ENCODE measurements at places on chromosomes 12 and 14. TPM values are rescaled to one million over a fixed set of nuclear protein-coding genes. Genes with fewer than 3 reads are reported as not detected.

Gene OTOGL
- total RNA-seq: 0.41 TPM

Gene NPFF
- total RNA-seq: not detected

Gene PTGER2
- 0.21 TPM for total RNA-seq

Gene HAL
- total RNA-seq: 0.51 TPM

Gene LRRC10
- not detected for total RNA-seq

Gene CEBPE
- not detected for total RNA-seq

Gene SCARB1
- total RNA-seq: 16.2 TPM

Gene MLF2
- 103 TPM for total RNA-seq

Gene ZDHHC22
- 0.41 TPM for total RNA-seq

Gene CRIP2
- 202 TPM for total RNA-seq

Gene INHBC
- total RNA-seq: not detected

Gene CLEC1A
- total RNA-seq: 2.7 TPM

Gene ALX1
- total RNA-seq: 2.7 TPM

Gene SMIM41
- total RNA-seq: 0.82 TPM

Gene ESRRB
- total RNA-seq: 8.0 TPM

Gene GLIPR1L1
- not detected for total RNA-seq

Gene CHMP4A
- 47.6 TPM for total RNA-seq

Gene RHOJ
- 27.2 TPM for total RNA-seq

Gene NTN4
- total RNA-seq: 47.9 TPM

Gene SLC25A21
- total RNA-seq: 1.3 TPM

Gene DCN
- 470 TPM for total RNA-seq

Gene BAG5
- total RNA-seq: 34.9 TPM

Gene VDR
- 1.2 TPM for total RNA-seq

Gene SRRM4
- total RNA-seq: 0.31 TPM

Gene CLEC14A
- total RNA-seq: 42.2 TPM

Gene TPH2
- 0.10 TPM for total RNA-seq

Gene TAS2R20
- total RNA-seq: 8.2 TPM

Gene PMCH
- total RNA-seq: not detected

Gene GALNT8
- total RNA-seq: 2.1 TPM

Gene GOLGA3
- 91.2 TPM for total RNA-seq

Gene DPY19L2
- total RNA-seq: 19.1 TPM

Gene PCED1B
- 0.31 TPM for total RNA-seq

Gene SERPINA1
- 2.5 TPM for total RNA-seq

Gene ZFYVE1
- 15.3 TPM for total RNA-seq

Gene CCDC196
- total RNA-seq: not detected

Gene GUCY2C
- 0.21 TPM for total RNA-seq

Gene SCNN1A
- total RNA-seq: 35.9 TPM

Gene DDIT3
- 23.8 TPM for total RNA-seq

Gene RND1
- total RNA-seq: 2.9 TPM

Gene OTX2
- 0.10 TPM for total RNA-seq

Gene PPP4R4
- 0.82 TPM for total RNA-seq

Data from tongue (tissue), 3 donors.